ENCODE measurements at places on chromosomes 2 and 18.
A peak's percentile ranks its signal among the peaks of the same experiment; 100 is the strongest.

GRCh38 chr18:43866696-43867095 lies 589.4 kb upstream of the SYT4 start:
- peak; percentile 6 for DNase-seq

DNA sequence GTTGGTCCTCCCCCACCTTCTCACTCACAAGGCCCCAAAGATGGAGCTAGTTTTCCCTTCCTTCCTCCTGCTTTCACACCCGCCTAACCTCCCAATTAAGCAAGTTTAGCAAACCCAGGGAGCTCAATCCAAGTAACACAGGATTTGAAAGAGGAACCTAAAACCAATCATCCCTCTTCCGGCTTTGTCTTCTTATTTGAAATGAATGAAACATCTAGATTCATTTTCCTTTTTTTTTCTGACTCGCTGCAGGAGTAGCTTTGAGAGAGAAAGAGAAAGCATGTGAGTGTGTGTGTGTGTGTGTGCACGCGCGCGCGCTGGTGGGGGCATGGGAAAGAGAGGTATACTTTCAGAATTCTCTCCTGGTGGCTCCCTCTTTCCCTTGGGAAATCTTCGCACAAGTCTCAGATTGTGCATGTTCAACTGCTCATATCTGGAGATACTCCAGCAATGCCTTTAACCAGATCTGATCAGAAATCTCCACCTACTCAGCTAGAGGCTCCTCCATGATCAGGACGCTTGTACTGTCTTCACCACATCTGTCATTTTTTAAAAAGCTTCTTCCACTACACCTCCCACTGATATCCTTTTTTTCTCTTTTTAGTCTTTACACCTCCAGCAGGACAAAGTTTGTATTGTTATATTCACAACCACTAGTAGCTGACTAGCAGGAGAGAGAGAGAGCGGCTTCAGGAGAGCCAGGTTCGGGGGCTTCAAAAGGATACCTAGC lies 1.7 kb downstream of the SLC8A1 start:
- DNase-seq = peak; percentile 43

GRCh38 chr2:237572742-237573101 lies 6.3 kb downstream of the PRLH start:
- DNase-seq = no peak

DNA sequence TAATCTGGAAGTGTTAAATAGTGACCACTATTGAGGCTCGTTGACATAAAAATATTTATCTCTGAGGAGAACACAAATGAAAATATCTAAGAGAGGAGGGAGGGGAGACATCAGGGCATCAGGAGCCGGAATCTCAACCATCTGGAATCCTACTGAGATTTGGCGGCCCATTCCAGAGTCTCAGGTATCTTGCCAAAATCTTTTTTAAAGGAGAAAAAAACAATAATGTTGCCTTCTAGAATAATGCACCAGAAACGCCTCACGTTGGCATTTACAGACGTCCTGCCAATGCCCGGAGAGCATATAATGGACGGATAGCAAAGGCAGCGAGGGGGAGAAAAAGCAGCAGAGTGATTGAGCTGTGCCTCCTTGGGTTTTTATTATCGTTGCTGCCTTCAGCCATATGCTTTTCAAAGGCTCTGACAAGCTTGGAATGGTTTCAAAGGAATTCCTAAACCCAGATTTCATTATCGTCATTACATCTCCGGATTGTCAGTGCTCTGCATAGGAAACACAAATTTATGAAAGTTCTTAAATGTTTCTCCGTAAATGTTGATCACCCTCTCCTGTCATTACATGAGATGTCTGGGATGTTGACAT lies 30.9 kb upstream of the EGR4 start:
- DNase-seq = no peak

- DNase-seq = peak; percentile 21
Observed at GRCh38 chr18:77209587-77209986, 40.1 kb upstream of the GALR1 start.

- peak; percentile 2 for DNase-seq
Observed at GRCh38 chr2:239328351-239329191, 72.2 kb downstream of the HDAC4 start.

- DNase-seq = no peak
Observed at GRCh38 chr2:143128681-143129580, at the start of gene ARHGAP15. Gene ARHGAP15, plus strand, starts transcription at chr2:143129419.

DNA sequence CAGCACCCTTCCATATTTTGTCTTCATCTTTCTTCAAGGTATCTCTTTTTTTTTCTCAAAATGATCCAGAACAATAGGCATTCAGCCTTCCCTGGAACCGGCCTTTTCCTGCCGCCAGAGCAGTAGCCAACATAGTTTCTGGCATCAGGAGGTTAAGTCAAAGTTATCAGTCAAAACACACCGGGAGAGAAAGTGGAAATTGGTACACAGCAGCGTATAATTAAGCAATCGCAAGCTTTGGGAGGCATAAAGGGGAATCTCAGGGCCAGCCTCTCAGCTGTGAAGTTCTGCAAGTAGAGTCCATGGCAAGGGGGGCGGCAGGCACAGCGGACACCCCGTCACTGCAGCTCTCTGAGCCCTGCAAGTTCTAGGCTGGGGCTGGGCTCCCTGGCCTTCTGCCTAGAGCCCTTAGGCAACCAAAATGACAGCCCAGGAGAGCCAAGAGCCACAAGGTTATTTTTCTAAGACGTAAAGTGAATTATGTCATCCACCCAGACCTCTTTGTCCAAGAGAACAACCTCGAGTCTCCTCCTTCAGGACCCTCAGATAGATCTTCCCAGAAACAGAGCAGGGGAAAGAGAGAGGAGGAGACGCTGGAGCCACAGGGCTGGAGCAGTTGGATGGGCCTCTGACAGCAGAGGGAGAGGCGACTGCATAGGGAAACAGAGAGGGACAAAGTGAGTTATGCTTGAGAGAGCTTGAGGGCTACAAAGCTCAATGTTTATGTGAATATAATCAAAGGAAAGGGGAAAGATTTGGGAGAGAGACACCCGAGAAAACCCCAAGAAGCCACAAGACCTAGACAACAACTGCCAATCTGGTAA lies 114.7 kb downstream of the BCL2L11 start:
- no peak for DNase-seq
